ENCODE measurements at places on chromosomes 2 and 18.

DNA sequence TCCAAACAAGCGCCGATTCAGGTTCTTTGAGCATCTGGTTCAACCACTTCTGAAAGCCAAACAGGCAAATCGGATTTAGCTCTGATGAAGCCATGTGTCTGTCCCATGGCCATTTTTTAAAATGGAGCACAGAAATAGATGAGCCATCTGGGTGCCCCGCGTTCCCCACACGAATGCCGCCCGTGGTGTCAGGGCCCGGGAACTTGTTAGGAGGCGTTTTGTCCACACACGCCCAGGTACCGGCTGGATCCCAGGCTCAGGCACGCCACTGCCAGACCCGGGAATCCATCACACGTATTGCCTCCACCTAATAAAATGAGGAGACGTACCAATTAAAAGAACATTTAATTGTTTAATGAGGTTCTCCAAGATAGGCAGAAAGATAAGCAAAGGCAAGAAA lies 374.4 kb upstream of the SALL3 start:
- no peak for DNase-seq

GRCh38 chr2:150732491-150732890 lies 245.0 kb upstream of the RND3 start:
- DNase-seq = no peak

DNA sequence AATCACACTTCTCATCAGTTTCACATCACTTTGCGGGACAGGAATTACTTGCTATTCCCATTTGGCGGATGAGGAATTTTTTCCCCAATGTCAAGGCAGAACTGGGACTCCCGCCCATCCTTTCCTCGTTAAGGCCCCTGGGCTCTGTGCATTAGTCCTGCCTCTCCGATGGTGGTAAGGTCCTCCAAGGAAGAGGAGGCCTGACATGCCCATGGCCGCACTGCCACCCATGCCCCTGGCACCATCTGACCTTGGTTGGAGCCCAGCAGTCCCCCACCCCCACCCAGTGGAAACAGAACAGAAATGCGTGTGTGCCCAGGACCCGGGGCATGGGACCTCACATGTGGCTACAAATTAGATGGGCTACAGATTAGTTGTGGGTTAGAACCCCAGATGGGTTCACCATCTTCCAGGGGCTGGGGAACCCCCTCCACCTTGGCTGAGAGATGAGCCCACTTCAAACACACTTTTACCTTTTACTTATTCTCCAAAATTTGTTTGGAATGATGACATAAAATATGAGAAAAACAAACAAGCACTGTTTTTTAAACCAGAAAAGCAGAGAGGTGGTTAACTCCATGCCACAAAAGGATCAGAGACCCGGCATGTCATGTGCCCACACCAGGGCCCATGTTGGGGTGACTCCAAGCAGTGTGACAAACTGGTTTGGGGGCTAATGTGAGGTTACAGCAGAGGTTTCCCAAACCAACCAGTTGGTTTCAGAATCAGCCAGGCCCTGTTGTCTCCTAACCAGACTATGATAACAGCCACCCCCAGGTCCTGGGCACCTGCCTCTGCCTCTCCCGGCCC lies 11.0 kb upstream of the DUSP2 start:
- DNase-seq = no peak

- DNase-seq = no peak
Measured at GRCh38 chr2:25337276-25337675, 4.4 kb downstream of the DNMT3A start.

- DNase-seq = no peak
Measured at GRCh38 chr2:181566334-181567032, 90.4 kb downstream of the CERKL start.

DNA sequence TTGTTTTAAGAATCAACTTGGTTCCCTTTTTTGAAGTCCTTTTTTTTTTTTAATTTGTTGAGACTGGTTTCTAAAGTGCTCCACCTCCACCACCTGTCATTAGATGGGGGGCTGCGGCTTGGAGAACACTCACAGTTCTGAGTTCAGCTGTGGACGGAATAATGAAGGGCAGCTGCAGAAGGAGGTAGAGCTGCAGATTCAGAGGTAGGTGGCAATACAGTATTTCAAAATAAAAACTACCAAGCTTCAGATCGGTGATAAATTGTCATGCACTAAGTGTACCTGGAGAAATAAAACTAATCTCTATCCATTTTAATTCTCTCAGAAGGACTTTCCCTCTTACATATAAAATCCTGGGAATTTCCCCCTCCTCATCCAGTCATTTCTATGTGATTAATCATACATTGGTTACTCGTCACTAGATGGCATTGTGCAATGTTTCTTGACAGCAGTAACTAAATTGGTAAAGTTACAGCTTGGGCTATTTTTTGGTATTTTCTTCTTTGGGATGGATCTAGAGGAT lies 81.1 kb upstream of the SLC39A10 start:
- peak; percentile 79 for DNase-seq

DNA sequence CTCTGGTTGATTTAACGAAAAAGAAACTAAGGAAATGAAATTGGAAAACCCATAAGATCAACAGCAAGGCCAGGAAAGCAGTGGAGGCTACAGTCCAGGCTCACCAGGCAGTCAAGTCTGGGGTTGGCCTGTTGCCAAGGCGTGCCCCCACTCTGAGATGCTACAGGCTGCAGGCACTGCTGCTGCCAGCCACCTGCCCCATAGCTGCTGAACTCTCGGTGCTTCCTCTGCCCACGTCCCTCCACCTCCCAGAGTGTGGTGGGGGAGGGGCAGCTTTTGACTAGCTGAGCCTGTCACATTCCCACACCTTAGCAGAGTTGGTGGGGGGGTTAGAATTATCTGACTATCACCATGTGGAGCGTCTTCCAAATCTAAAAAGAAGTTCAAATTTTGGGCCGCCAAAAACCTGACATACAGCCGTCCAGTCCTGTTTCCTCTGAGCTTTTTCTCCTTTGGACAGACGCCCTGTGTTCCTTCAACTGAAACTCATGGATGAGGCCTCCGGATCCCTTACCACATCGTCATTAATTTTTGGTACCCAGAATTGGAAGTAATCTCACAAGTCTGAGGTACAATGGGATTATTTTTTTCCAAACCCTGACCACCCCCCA lies 3.9 kb upstream of the SH3RF3 start:
- DNase-seq = no peak

DNA sequence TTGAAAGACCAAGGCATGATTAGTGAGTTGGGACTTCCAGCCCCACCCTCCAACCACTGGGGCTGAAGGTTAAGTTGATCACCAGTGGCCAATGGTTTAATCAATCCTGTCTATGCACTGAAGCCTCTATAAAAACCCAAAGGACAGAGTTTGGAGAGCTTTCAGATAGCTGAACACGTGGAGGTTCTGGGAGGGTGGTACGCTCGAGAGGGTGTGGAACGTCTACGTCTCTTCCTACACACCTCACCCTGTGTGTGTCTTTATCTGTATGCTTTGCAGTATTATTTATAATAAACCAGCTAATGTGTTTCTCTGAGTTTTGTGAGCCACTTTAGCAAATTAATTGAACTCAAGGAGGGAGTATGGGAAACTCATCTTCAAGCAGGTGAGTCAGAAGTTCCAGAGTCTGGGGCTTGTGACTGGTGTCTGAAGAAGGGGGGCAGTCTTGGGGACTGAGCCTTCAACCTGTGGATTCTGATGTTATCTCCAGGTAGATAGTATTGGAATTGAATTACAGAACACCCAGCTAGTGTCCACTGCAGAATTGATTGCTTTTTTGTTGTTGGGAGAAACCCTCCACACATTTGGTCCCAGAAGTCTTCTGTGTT lies 20.3 kb downstream of the ACTR3 start:
- DNase-seq = no peak

- no peak for DNase-seq
Measured at GRCh38 chr18:31595121-31595771, 3.6 kb downstream of the TTR start.

DNA sequence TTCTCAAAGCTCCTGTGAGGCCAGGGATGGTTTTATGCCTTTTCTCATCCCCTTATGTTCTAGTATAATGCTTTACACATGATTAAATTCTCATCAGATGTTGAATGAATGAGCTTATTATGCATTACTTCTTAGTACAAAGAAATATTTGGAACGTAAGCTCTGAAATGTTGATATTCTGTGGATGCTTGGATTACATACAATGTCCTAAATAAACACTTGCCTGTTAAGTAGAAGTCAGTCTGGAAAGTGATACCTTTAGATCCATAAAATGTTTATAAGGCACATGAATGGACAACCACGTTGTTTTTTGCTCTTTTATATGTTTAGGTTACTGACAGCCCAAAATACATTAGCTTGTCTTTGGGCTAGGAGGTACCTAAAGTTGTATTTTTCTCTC lies 248.6 kb downstream of the NEDD4L start:
- DNase-seq = no peak

DNA sequence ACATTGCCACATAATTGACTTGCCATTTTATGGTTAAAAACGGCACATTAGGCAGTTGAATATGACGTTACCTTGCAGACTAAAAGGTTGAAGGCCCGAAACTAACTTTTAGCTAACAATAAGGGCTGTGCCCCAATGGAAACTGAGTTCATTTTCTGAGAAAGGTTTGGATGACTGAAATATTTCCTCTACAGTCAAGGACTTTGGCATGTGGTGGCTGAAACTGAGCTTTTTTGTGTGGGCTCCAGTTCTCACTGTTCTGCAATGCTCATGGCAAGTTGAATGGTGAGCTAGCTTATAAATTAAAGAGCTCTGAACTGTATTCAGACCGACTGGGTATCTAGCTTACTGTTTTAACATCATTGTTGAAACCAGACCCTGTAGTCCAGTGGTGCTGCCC lies 23.8 kb upstream of the TXNDC2 start:
- no peak for DNase-seq

DNA sequence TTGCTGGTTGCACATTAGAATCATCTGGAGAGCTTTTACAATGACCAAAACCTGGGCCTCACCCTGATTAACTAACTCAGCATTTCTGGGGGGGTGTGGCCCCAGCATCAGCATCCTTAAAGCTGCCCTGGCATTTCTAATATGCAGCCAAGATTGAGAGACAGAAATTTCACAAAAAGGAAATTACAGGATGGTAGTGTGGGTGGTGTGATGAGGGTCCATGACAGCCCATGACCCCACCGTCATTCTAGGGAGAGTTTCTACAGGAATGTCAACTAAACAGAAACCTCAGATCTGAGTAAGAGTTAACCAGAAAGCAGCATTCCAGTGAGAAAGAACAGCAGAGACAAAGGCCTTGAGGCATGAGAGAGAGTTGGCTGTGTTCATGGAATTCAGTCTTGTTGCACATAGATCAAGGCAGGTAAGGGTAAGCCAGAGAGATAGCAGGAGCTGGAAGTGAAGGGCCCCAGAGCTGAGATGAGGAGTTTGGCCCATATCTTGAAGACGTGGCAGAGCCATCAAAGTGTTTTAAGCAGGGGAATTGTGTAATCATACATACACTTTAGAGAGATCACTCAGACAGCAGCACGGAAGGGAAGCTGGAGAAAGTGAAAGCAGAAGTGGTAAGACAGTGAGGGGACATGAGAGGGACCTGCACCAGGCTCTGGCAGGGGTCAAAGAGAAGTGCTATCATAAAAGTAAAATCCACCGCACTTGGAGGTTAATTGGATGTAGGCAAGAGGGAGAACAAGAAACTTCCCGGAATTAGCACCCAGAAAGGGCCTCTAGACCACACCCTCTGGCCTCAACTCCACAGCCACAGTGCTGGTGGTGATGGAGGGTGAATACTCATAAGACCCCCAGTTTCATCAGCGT lies 7.8 kb upstream of the TRABD2A start:
- no peak for DNase-seq

All from AG20443 (cell line).